ENCODE measurements at places on chromosomes 4 and X.

- no peak for DNase-seq
- H3K27me3 ChIP-seq = peaks cover 32% of the 10 kb centered on the region
- no peak overlapping the region for H3K27ac ChIP-seq
- H3K4me1 ChIP-seq = peaks cover 13% of the 10 kb centered on the region
These were observed 4.7 kb downstream of the HS3ST1 start for GRCh38 chr4:11424000-11424399.

- no peaks in the 10 kb centered on the region for H3K36me3 ChIP-seq
- no peak for DNase-seq
- H3K27ac ChIP-seq = peak overlapping the region; percentile 39
- H3K27me3 ChIP-seq = no peaks in the 10 kb centered on the region
These were observed 6.6 kb upstream of the DDX60L start for GRCh38 chr4:168486912-168487281.

DNA sequence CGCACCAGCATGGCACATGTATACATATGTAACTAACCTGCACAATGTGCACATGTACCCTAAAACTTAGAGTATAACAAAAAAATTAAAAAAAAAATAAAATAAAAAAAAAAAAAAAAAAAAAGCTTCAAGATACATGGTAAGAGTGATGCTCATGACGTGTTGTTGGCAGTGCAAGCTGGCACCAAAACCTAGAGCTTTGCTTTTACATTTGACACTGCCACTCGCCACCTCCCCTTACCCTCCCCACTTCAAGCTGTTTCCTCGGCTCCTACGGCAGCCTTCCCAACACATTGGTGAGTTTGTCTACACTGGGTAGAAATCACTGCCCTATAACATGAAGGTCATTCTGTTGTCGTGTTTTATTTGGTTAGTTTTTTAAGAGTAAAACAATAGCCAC lies 197.6 kb upstream of the ANXA3 start:
- no peak overlapping the region for H3K27ac ChIP-seq
- no peak for DNase-seq
- no peaks in the 10 kb centered on the region for H3K36me3 ChIP-seq
- no peaks in the 10 kb centered on the region for H3K4me1 ChIP-seq

DNA sequence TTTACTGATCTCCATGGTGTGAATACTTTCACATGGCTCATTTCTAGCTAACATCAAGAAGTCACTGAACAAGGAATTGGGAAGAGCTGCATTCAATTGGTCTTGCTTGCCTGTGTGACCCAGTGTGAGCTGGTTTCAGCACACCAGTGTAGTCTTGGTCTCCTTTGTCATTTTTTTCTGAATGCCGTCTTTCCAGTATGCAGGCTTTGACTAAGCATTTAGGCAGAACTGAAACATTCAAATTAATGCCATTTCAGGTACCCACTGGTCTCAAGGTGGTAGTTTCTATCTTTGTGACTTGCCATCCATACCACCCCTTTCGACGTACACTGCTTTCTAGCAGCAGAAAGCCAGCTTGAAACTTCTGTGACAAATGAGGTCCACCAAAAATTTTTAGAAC lies 550.5 kb upstream of the BOD1L1 start:
- H3K4me3 ChIP-seq = no peak overlapping the region
- H3K4me1 ChIP-seq = peaks cover 32% of the 10 kb centered on the region
- peak overlapping the region; percentile 76 for H3K27ac ChIP-seq
- H3K36me3 ChIP-seq = no peaks in the 10 kb centered on the region
- H3K27me3 ChIP-seq = no peaks in the 10 kb centered on the region

DNA sequence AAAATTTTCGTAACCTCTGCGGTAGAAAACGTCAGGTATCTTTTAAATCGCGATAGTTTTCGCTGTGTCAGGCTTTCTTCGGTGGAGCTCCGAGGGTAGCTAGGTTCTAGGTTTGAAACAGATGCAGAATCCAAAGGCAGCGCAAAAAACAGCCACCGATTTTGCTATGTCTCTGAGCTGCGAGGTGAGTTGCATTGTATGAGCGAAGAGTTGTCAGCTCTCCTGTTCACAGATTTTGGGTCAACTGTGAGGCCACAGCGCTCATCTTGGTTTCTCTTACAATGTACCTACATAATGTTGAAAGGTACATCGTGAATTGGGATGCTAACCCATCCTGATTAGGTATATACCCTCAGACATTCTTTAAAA lies 486 bp downstream of the CLCN3 start:
- H3K27ac ChIP-seq = peak overlapping the region; percentile 100
- H3K36me3 ChIP-seq = peaks cover 22% of the 10 kb centered on the region
- H3K27me3 ChIP-seq = no peaks in the 10 kb centered on the region
- peak; percentile 49 for DNase-seq
- H3K4me3 ChIP-seq = peak overlapping the region; percentile 98

DNA sequence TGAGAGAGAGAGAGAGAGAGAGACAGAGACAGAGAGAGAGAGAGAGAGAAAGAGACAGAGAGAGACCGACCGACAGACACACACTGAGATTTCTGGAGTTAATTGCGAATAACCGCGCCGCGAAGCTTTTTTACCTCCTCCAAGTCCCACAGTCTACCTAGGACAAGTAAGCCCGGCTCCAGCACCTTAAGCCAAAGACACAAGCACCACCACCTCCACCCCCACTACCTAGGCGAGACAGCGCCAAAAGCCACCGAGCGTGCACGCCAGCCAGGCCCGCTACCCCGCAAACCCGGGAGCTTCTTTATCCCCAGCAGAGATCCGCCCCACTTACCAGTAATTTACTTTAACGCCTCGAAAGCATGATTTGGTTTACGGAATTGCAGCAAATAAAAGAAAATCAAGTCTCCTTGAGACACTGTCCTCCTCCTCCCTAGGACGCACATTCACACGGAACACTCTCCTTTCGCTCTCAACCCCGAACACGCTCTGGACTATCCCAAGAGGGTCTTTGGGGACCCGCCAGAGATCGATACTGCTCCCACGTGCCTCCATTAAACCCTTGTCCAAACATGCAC lies 649.6 kb upstream of the DIPK2B start:
- H3K4me3 ChIP-seq = peak overlapping the region; percentile 88
- peak; percentile 60 for DNase-seq
- peak overlapping the region; percentile 90 for H3K27ac ChIP-seq
- peaks cover 49% of the 10 kb centered on the region for H3K4me1 ChIP-seq
- peaks cover 46% of the 10 kb centered on the region for H3K27me3 ChIP-seq
- peaks cover 52% of the 10 kb centered on the region for H3K36me3 ChIP-seq

GRCh38 chr4:174259580-174259979 lies 23.9 kb downstream of the FBXO8 start:
- H3K36me3 ChIP-seq = peaks cover 48% of the 10 kb centered on the region
- DNase-seq = no peak
- no peak overlapping the region for H3K27ac ChIP-seq
- no peak overlapping the region for H3K4me3 ChIP-seq

DNA sequence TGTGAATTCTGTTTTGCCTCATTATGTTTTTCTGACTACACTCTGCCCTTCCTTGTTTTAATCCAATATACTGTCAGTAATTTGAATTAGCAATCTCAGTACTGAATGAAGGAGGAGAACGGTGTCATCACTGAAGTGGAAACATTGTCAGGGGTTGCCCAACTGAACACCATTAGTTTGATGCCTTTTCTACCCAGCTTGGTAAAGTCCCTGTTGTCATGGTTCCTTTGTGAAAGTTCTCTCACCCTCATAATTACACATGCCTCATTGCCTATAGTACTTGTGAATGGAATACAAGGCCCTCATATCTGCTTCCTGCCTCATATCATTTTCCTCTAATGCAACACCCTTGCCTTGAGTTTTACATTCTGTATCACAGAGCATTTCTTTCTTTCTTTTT lies 76.9 kb downstream of the RRAGB start:
- H3K4me1 ChIP-seq = peaks cover 4% of the 10 kb centered on the region
- no peak overlapping the region for H3K4me3 ChIP-seq
- H3K36me3 ChIP-seq = no peaks in the 10 kb centered on the region
- H3K27ac ChIP-seq = no peak overlapping the region
- H3K27me3 ChIP-seq = peaks cover 36% of the 10 kb centered on the region
- no peak for DNase-seq

Measured in activated T-cell treated with anti-CD3 and anti-CD28 coated beads, Interleukin-2, amount 50 U/mL, for 24 hours (primary cell).